ENCODE measurements at places on chromosomes 12 and 14. TPM values are rescaled to one million over a fixed set of nuclear protein-coding genes. Genes with fewer than 3 reads are reported as not detected.

MYL2 gene
- 0.77 TPM for total RNA-seq

COL2A1 gene
- 0.66 TPM for total RNA-seq

- DNase-seq: no peak
- H3K4me1 ChIP-seq: no peaks in the 10 kb centered on the region
Measured at GRCh38 chr14:70148351-70148750, 40.4 kb downstream of the SLC8A3 start.

- no peak for DNase-seq
- no peaks in the 10 kb centered on the region for H3K27me3 ChIP-seq
- no peaks in the 10 kb centered on the region for H3K4me1 ChIP-seq
- H3K36me3 ChIP-seq: no peaks in the 10 kb centered on the region
- no peak overlapping the region for H3K27ac ChIP-seq
- no peak overlapping the region for H3K4me3 ChIP-seq
Measured at GRCh38 chr14:66177935-66178334, 308.2 kb upstream of the CCDC196 start.

GDF3 gene
- total RNA-seq: not detected

ZDHHC22 gene
- total RNA-seq: not detected

LRRIQ1 gene
- total RNA-seq: not detected

CLEC1B gene
- total RNA-seq: not detected

DNA sequence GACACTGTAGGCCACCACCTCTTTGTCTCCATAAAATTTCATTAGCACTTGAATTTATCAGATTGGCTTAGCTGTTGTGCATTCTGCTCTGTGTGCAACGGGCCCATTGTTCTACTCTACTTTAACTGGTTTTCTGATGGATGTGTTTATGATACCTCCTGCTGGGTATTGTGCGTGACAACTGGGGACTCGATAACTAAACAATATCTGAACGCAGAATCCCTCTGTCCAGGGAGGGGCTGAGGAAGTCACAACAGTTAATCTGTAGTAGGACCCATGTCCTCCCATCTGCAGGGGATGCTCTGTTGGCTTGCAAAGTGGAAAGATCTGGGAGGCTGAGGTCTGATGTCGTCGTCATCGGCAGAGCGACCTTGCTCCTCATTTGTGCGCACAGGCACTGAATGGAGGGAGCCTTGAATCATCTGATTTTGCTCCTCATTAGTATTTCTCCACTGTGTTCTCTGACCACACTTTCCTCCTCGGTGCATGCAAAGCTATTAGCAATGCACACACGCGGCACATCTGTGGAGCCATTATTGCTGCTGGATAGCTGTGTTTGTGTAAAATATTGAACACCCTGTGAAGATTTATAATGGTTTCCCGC, 422.5 kb downstream of the NRXN3 start:
- H3K36me3 ChIP-seq: no peaks in the 10 kb centered on the region
- no peaks in the 10 kb centered on the region for H3K4me1 ChIP-seq
- H3K27ac ChIP-seq: no peak overlapping the region
- DNase-seq: no peak

Measured in GM12878 (cell line).